NT2/D1 (cell line): ENCODE measurements at places on chromosomes 12 and 14.

DNA sequence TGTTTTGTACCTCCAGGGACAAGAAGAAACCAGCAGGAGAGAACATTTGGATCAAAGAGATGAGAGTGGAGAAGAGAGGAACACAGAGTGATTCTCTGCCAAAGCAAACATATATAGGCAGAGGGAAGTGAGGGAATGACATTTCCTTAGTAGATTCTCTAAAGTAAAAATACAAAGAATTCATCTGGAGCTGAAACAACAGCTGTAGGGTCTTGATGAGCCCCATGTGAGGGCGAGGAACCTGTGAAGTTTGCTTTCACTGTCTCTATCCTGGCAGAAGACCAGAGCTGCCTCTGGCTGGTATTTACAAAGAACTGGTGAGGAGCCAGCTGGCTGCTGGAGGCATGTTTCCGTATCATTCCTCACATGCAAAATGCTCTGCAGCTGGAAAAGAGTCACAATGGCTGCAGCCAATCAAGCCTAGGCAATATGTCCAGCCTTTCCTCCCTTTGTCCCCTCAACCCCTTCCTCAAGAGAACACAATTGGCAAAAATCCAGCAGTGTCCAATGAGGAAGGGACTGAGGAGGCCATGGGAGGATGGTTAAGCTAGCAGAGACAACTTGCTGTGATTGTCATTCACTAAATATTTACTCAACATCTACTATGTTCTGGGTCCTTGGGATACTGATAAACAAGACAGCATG, 122.5 kb downstream of the PHLDA1 start:
- no peak for DNase-seq

DNA sequence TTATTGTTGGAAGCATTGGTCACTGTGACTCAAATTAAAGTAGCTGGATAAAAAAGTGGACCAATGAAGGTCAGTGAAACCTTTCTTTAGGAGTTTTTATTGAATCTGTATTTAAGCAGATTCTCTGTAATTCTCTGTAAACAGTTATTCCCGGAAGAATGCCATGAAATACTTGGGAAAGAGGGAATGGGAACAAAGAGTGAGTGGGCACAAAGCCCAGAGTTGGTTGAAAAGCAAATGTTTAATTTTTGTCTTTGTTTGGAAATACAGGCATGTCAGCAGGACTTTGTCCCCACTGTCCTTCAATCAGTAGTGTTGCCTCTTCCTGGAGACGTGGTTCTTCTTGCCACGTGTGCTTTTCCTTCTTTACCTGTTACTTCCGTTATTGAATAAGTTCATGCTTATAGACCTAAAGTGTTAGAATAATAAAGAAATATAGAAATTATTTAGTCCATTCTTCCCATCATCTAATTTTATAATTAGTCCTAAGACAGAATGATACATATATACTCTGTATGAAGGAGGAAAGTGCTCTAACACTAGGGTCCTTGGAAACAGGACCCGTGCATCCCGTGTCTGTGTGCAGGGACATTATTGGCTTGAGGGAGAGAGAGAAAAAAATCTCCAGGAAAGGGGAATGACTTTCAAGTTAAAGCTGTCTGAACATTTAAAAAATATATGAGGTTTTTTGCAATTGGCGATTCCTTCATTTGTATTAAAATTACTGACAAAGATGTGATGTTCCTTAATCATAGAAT, 2.0 kb upstream of the ANG start:
- no peak for DNase-seq

DNA sequence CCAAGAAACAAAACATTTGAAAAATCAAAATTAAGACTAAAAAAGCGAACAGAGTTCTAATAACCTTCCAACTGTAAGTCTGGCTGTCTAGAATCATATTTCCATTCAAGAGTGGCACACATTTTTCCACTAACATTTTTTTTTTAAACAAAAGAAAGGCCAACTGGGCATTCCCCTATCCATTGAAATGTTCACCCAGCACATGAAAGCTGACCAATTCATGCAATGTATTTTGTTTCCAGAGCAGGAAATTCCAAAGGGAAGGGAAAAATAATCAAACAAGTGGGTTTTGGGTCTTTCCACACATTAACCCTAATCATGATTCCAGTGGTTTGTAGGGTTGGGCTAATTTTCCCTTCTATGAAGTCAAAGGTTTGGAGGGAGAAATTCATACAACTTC, 206.5 kb downstream of the CALM1 start:
- no peak for DNase-seq

DNA sequence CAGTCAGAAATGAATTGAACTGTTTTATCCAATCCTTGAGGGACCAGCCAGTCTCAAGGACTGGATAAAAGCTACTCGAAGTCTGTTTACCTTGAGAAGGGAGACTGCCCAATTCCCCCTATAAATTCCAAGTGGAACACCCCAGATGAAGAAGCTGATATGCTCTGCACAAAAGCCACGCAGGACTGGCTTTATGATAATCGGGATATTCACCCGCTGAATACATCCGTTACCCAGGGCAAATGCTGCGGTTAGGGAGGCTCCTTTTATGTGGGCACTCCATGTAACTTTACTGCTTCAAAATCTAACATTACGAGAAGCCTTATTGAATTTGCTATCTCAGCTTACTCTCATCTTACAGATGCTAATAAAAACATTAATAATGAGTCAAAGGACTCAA, 119.1 kb downstream of the DENND5B start:
- DNase-seq, result no peak

DNA sequence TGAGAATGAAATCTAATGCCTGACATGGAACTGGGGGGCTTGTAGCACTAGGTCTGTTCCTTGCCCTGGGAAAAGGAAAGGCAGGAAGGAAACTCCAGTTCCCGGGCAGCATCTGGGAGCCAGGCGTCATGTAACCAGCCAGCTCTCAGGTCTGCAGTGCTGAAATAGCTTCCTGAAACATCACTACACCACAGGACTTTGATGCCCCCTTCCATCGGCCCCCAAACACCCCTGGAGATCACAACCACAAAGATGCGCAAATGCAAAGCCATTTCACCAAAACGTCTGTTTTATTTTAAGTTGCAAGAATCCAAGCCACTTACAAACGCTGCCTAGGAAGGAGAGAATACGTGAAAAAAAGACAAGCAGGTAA, 40.9 kb downstream of the KCTD10 start:
- no peak for DNase-seq

DNA sequence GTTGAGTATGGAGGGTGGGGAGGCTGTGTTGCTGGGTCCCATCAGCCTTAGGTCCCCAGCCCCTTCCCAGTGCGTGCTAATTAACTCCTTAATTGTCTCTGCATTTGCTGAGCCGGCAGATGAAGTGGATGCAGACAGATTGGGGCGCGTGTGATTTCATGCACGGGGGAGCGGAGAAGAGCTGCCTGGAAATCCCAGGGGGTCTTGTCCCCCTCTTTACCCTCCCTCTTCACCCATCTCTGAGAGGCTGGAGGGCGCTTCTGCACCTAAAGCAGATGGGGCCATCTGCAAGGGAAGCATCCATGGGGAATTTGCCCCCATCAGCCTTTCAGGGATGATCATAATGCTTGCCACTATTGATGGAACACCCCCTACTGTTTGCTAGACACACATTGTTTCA, 4.4 kb upstream of the ASIC1 start:
- no peak for DNase-seq

GRCh38 chr14:54877703-54878021, 25.0 kb downstream of the GCH1 start:
- no peak for DNase-seq

GRCh38 chr14:33393231-33393894, 454.7 kb downstream of the NPAS3 start:
- DNase-seq, result no peak

GRCh38 chr14:103107941-103108748, 13.6 kb downstream of the EXOC3L4 start:
- DNase-seq, result no peak

DNA sequence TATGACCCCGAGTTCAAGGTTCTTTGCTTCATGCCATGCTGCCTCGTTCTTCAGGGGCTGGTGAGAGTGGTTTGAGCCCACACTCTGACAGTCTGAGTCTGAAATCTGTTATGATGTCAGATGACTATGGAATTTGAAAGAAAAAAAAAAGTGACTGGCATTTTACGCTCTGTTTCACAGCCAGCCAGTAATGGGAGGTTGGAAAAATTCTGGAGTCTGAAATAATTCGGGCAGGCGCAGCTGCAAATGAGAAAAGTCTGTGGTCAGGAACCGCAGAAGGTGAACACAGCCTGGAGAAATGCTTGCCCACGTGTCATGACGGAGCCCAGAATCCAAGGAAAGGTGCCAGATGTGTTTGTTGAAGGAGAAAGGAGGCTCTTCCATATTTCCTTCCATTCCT, 269.8 kb upstream of the PWP1 start:
- DNase-seq, result no peak

GRCh38 chr14:79044894-79045624, 874.9 kb downstream of the NRXN3 start:
- peak; percentile 42 for DNase-seq

DNA sequence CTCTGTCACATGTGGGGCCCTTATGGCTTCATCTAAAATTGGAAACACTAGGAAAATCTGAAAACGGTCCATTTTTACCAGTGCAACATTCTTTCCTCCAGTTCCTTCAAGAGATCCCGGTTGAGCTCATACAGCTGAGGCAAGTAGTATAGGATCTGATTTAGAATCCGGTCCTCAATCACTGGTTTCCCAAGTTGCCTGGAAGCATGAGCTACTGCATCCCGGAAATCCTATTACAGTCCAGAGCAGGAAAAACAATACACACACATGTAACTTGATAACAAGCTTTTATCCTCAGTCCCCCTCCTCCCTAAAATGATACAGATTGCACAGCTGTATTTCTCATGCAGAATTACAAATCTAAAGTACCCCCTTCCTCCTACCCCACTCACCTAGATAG, 67.9 kb upstream of the NR2C1 start:
- no peak for DNase-seq

DNA sequence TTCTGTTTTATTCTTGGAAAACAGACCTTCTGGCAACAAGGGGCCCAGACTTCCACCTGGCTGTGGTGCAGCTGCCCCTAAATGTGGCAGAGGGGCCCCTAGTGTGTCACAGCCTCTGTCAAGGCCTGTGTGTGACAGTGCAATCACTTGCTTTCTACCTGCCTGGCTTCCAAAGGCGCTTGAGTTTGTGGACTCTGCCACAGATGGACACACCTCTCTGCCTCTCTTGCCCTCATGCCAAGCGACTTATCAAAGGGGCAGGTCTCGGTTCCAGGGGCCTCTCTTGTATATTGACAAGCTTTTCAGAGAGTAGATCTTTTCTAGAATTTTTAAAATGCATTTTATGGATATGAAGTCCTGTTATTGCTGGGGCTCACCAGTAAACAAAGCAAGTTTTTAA, 217.2 kb downstream of the SLC15A4 start:
- DNase-seq, result no peak
